ENCODE measurements at places on chromosomes 7 and 10.

DNA sequence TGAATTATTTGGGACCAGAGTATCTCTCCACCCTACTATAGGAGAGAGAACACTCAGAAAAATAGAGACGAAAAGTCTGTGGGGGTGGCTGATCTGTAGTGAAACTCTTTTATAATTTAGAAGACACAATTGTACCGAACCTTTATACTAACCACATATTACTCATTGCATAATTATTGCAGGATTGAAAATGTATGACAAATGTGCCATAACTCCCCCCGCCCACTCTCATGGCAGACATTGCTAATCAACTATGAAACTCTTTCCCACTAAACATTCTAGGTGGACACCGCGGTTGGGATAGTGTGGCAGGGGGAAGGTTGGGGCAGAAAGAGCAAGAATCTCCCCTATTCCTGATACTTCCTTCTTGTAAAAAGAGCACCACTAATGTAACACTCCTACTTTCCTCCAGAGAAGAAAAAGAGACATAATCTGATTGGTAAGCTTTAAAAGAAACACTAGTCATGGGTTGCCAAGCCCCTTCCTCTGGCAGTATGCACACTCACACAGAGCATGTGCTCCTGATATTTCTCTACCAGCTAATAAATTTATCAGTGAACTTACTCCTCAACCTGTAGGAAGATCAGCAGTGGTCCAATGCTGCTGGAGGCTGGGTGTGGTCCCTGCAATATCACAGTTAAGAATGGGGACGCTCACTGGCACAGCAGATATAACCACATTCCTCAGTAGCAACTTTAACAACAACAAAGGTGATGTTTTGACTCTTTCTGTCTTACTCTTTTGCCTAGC, 18.7 kb upstream of the ARID5B start:
- peak; percentile 72 for DNase-seq

- DNase-seq, result no peak
Measured at GRCh38 chr7:19113855-19114550, 3.4 kb downstream of the TWIST1 start.

- DNase-seq, result no peak
Measured at GRCh38 chr10:50545846-50546245, 77.9 kb downstream of the SGMS1 start.

GRCh38 chr7:104992306-104992705, 21.7 kb upstream of the KMT2E start:
- no peak for DNase-seq

GRCh38 chr10:121188005-121188404, 336.8 kb downstream of the WDR11 start:
- DNase-seq, result no peak

DNA sequence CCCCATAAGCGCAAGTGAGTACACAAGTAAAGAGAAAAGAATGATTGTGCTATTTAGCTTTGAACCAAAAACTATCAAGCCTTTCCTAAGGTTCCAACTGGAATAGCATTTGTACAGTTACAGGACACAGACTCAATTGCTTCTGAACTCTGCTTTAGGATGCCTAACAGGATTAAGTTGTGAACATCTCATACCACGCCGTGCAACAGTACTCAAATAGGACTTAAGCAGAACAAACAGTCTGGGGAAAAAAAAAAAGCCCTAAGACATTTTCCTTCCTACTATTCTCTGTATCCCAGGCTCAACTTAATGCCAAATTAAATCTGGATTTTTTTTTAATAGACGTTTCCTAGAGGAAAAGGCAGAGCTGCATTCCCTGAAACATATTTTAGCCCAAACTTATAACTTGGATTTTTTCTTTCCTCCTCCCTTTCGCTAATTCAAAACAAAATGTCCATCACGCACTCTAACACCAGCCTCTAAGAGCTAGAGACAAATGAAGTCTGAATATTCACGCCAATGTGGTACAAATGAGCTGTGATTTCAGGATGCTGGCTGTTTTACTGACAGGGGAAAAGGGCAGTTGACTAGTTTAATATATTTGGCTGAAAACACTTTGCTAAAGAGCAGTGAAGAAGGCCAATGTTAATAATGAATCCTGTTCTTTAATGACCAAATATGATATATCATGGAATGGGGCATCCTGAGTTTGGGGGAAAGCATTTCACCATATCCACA, 68.6 kb downstream of the CALD1 start:
- DNase-seq, result no peak

GRCh38 chr10:74675484-74675883, 150.9 kb upstream of the KAT6B start:
- no peak for DNase-seq

DNA sequence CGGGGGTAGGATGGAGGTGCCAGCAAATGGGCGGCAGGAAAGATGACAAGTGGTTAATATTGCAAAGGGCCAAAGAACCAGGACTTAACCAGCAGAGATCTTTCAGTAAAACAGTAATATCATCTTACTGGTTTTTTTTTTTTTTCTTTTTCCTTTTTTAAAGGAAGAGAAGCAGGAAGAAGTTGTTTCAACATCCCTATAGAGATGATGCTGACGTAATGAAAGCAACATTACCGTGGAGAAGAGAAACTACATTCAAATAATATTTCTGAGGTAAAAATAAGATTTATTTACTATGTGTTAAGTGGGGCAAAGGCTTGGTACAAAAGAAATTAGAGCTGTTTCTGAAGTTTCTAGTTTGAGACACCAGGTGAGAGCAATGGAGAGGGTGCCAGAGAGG, 11.0 kb downstream of the MINDY3 start:
- no peak for DNase-seq

DNA sequence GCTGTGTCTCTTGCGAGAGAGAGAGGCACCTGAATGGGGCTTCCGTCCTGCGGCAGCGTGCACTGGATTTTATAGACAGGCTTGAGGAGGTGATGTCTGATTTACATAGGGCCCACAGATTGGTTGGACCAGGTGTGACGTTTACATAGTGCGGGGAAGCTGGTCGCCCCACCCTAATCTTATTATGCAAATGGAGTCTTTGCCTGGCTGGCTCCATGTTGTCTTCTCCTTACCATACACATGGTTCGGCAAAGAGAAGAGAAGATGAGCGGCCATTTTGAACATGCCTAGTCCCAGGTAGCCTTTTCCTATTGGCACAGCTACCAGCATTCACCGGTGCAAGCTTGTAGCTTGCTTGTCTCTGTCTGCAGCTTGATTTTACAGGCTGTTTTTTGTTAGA, 238.5 kb upstream of the GALNT17 start:
- no peak for DNase-seq

DNA sequence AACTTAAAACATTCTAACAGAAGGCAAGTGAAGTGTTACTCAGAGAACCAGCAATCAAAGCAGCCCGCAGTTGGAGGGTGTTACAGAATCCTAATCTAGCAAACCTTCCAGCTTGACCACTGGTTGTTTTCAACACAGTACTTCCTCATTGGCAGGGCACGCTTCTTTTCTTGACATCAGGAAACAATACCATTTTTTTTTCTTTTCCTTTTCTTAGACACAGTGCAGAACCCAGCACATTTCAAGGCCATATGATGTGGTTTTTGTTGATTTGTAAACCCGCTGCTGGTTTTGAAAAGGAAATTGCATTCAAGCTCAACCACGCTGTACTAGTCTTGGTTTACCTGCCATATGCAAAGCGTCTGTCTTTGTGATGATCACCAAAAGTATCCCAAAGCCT, 33.4 kb downstream of the RHOBTB1 start:
- DNase-seq, result no peak

GRCh38 chr7:129332254-129333035, 101.8 kb upstream of the STRIP2 start:
- no peak for DNase-seq

DNA sequence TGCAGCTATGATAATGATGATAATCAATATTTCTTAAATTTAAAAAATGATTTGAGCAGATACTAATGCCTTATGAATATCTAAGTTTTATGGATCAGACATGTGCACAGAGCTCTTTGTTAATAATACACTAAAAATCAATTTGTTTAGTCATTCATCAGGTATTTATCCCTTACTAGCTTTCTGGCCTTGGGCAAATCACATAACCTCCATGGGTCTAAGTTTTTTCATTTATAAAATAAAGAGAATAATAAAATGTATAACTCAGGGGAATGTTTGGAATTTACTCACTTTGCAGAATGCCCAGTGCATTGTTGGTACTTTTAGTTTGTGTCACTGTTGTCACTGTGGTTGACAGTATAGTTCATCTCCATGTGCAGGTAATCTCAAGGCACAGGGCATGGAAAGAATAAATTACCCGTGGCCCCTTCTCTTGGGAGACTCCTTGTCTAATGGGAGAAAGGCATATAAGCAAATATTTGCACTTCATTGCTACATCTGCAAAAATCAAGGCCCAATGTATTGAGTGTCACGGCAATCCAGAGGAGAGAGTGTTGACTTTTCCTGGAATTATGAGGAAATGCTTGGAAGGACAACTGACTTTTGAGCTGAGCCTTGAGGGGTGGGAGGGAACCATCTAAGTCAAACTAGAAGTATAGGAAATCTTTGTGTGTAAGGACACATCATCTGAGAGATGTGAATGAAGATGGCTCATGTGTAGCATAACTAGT, 64.7 kb upstream of the CTTNBP2 start:
- no peak for DNase-seq

GRCh38 chr10:770975-771374, 81.5 kb upstream of the DIP2C start:
- DNase-seq, result no peak

- no peak for DNase-seq
Measured at GRCh38 chr10:63896992-63897391, 375.8 kb downstream of the REEP3 start.

DNA sequence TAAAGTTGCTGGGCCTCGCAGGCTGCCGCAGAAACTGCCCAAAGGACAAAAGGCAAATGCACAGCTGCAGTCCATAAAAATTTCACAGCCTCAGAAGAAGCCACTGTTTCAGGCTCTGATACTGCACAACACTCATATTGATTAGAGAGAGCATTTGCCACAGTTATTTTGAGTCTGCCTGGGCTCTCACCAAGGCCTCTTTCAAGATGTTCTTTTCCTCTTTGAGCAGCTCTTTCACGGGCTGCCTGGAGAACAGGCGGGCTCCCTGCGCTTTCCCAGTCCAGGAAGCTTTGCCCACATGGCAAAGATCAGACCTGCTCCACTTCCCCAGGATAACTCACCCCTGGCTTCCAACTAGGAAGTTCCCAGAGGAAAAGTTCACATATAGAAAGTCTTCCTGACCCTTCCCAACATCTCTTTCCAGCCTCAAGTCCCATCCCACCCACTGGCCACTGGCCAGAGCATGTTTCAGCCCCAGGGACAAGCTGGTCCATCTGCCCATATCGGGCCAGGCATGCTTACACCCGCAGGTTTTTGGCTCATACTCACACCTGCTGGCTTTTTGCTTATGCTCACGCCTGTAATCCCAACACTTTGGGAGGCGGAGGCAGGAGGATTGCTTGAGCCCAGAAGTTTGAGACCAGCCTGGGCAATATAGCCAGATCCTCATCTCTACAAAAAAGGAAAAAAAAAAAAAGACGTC, 3.3 kb downstream of the SLIT1 start:
- no peak for DNase-seq

- DNase-seq, result no peak
Measured at GRCh38 chr10:59266321-59266720, 89.9 kb downstream of the PHYHIPL start.

- no peak for DNase-seq
Measured at GRCh38 chr10:15427843-15428414, 56.8 kb upstream of the FAM171A1 start.

DNA sequence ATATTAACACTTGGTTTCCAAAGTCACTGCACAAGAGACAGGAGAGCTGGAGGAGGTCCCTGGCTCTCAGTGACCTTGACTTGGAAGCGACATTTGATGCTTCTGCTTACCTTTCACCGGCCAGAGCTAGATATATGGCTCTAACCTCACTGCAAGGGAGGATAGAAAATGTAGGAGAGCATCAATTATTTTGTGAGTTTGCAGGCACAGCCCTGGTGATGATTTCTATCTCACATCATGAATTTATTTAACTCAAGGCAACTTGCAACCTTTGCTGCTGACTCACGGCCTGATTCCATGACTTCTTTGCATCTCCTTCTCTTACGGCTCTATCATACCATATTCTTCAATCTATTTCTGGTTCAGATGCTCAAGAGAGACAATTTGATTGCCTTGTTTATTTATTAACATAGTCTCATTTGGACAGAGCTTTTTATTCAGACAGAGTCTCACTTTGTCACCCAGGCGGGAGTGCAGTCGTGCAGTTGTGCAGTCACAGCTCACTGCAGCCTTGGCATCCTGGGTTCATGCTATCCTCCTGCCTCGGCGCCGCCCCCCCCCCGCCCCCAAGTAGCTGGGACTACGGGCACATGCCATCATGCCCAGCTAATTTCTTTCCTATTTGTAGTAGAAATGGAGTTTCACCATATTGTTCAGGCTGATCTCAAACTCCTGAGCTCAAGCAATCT, 196.0 kb downstream of the REEP3 start:
- no peak for DNase-seq

DNA sequence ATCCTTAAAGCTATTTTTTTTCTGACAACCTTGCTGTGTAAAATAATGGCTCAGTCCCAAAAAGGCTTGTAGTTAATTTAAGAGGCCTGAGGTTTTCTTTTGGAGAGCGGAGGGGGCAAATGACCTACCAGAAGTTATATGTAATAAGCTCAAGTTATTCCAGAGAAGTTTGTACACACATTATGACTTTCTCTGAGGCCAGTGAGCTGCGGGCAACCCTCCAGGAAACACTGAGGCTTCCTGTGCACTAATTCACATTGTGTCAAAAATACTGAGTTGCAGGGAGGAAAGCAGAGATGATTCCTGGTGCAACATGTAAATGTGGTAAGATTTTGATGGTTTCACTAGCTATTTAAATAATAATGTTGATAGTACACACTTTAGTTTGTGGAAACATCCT, 188.6 kb downstream of the DIP2C start:
- no peak for DNase-seq

DNA sequence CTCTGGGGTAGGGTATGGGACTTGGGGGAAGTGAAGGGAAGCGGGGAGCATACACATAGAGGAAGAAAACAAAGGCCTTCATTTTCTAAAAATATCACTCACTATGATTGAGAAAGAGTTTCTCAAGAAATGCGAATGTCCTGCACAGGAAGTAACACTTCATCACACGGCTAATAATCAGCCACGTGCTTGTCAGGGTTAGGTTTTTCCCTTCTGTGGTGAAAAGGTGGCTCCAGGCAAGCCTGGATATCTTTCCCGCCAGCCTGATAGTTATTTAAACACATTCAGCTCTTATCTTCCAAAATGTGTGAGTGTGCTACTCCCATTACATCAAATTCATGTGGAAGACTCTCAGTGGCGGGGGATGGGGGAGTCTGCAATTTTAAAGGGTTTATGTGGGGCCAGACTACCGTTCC, 166.4 kb upstream of the ADO start:
- no peak for DNase-seq

- DNase-seq, result no peak
Measured at GRCh38 chr10:19728964-19729363, 87.3 kb upstream of the PLXDC2 start.

DNA sequence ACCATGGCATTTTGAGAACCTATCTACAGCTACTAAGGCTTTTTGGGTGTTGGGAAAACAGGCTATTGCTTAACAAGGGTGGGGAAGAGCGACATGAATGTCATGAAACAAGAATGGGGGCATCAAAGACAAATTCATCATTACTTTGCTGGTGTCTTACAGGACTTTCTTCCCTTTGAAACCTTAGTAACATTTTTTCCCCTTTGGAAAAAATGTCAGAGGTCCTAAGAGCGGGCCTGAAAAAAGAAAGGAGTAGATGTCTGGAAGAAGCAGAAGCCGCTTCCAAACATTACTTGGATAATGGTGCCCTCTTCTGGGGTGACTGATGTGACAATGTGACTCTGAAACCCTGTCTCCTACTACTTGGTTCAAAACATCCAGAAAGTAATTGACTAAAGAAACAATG, 3.8 kb upstream of the DDX50 start:
- peak; percentile 8 for DNase-seq
